T-helper 1 cell treated with Interleukin-12 subunit alpha and Interleukin-12 subunit beta and Interleukin-4 antibody, amounts not matched to agents 30 ng/mL and 1 ng/mL, for 36 hours (primary cell): ENCODE measurements at places on chromosomes 6 and 20. TPM values are rescaled to one million over a fixed set of nuclear protein-coding genes. Genes with fewer than 3 reads are reported as not detected.

Gene LAMA5
- 0.76 and 1.3 TPM in 2 replicates for total RNA-seq

Gene GPR6
- total RNA-seq, result not detected in 2 replicates

Gene EDN1
- 0.47 TPM in 1 of 2 replicates, not detected in the other for total RNA-seq

Gene PRND
- total RNA-seq, result not detected in 2 replicates

Gene MAP7
- total RNA-seq, result 1.4 TPM in 2 replicates

Gene SIGLEC1
- not detected in 2 replicates for total RNA-seq

Gene PRR18
- total RNA-seq, result not detected in 2 replicates

Gene GTPBP2
- total RNA-seq, result 99.1 and 104 TPM in 2 replicates

Gene RAD21L1
- total RNA-seq, result not detected in 2 replicates

Gene CST7
- total RNA-seq, result 89.9 and 98.4 TPM in 2 replicates

Gene FERMT1
- 0.07 and 0.17 TPM in 2 replicates for total RNA-seq

Gene BCLAF1
- 177 TPM in 2 replicates for total RNA-seq

Gene TRIM15
- 0.76 and 0.78 TPM in 2 replicates for total RNA-seq

Gene PNPLA1
- not detected in 2 replicates for total RNA-seq

Gene SNPH
- total RNA-seq, result 6.1 and 6.8 TPM in 2 replicates

Gene SMAP1
- total RNA-seq, result 42.6 and 43.5 TPM in 2 replicates

Gene TSHZ2
- total RNA-seq, result 28.4 and 29.4 TPM in 2 replicates

Gene SLC17A1
- total RNA-seq, result 0.15 TPM in 1 of 2 replicates, not detected in the other

Gene MYBL2
- 78.2 and 78.7 TPM in 2 replicates for total RNA-seq

Gene ASXL1
- 121 and 133 TPM in 2 replicates for total RNA-seq

Gene SSTR4
- not detected in 2 replicates for total RNA-seq

Gene TTLL9
- not detected in 2 replicates for total RNA-seq

Gene MYH7B
- total RNA-seq, result 0.17 and 0.20 TPM in 2 replicates

Gene DEFB118
- not detected in 2 replicates for total RNA-seq

Gene EGFL8
- 6.5 and 6.8 TPM in 2 replicates for total RNA-seq

Gene PRICKLE4
- total RNA-seq, result 0.59 TPM in 1 of 2 replicates, not detected in the other

Gene TOX2
- 16.0 and 17.2 TPM in 2 replicates for total RNA-seq

Gene CGAS
- 52.5 and 56.2 TPM in 2 replicates for total RNA-seq

Gene NRSN1
- not detected in 2 replicates for total RNA-seq

Gene POU5F1
- total RNA-seq, result not detected in 2 replicates

Gene RHAG
- total RNA-seq, result not detected in 2 replicates

Gene FGD2
- 5.6 and 7.6 TPM in 2 replicates for total RNA-seq

Gene PYGB
- total RNA-seq, result 31.2 and 35.7 TPM in 2 replicates

Gene SYCP2
- 7.0 and 7.6 TPM in 2 replicates for total RNA-seq

Gene KCNK16
- total RNA-seq, result not detected in 2 replicates

Gene TGM2
- total RNA-seq, result 1.6 and 2.3 TPM in 2 replicates

Gene CST2
- not detected in 2 replicates for total RNA-seq

Gene MACROD2
- total RNA-seq, result not detected in 2 replicates

Gene CUTA
- 134 and 135 TPM in 2 replicates for total RNA-seq

Gene CRIP3
- 0.27 TPM in 1 of 2 replicates, not detected in the other for total RNA-seq

Gene OOEP
- 1.0 TPM in 2 replicates for total RNA-seq

Gene ACTL10
- 3.1 and 3.6 TPM in 2 replicates for total RNA-seq

Gene NOX3
- total RNA-seq, result not detected in 2 replicates

Gene TLDC2
- total RNA-seq, result not detected in 2 replicates

Gene BIRC7
- total RNA-seq, result not detected in 2 replicates

Gene C20orf202
- total RNA-seq, result not detected in 2 replicates

Gene SNTA1
- 1.3 and 1.4 TPM in 2 replicates for total RNA-seq

Gene LRRC73
- 0.10 and 0.27 TPM in 2 replicates for total RNA-seq

Gene EPPIN
- total RNA-seq, result not detected in 2 replicates

Gene TMC2
- not detected in 2 replicates for total RNA-seq

Gene EPHA7
- total RNA-seq, result not detected in 2 replicates
